ENCODE measurements at places on chromosomes 12 and 14. TPM values are rescaled to one million over a fixed set of nuclear protein-coding genes. Genes with fewer than 3 reads are reported as not detected.

RFX4 gene
- total RNA-seq: not detected

DNAH10 gene
- total RNA-seq: not detected

TRHDE gene
- total RNA-seq: 10.9 TPM

SOX5 gene
- total RNA-seq: 10.4 TPM

BEST3 gene
- total RNA-seq: 1.3 TPM

GRIN2B gene
- total RNA-seq: under 0.01 TPM

KLRC2 gene
- total RNA-seq: 0.66 TPM

ENDOU gene
- not detected for total RNA-seq

CLEC9A gene
- not detected for total RNA-seq

MAX gene
- 28.8 TPM for total RNA-seq

KRT75 gene
- total RNA-seq: not detected

KRT3 gene
- total RNA-seq: not detected

ACSM4 gene
- total RNA-seq: not detected

MYF5 gene
- not detected for total RNA-seq

CELA1 gene
- not detected for total RNA-seq

ADCY6 gene
- 38.6 TPM for total RNA-seq

PLEKHH1 gene
- total RNA-seq: 32.7 TPM

AHSA1 gene
- total RNA-seq: 35.3 TPM

RPL10L gene
- total RNA-seq: not detected

MDM2 gene
- total RNA-seq: 93.4 TPM

PRMT5 gene
- 40.2 TPM for total RNA-seq

Measured in body of pancreas (tissue), 4 donors.